Glutamatergic neuron (in vitro differentiated cells): ENCODE measurements at places on chromosomes 2 and 18. TPM values are rescaled to one million over a fixed set of nuclear protein-coding genes. Genes with fewer than 3 reads are reported as not detected.

Gene GPR45
- 0.44 TPM for total RNA-seq

Gene SSB
- total RNA-seq, result 79.0 TPM

DNA sequence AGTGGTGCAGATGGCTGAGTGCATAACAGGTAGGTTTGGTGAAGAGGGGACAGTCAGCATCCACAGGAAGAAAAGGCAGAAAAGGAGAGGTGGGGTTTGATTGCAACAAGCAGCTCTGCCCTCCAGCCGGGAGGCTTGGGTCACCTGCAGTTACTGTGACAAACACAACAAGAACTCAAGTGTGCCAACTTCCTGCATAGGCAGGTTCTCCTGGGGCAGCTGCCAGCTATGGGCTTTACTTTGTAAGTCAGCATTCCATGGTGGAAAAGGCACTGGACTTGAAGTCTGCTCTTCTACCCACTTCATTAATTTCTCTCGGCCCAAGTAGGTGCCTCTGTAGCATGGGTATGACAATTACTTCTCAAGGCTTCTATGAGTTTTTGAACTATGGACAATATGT lies 98.9 kb downstream of the MYT1L start:
- DNase-seq, result no peak

- no peak for DNase-seq
Observed at GRCh38 chr2:216865658-216866057, 5.8 kb upstream of the TNP1 start.

Gene BCS1L
- total RNA-seq, result 59.8 TPM

- no peak for DNase-seq
Observed at GRCh38 chr2:215290980-215291599, 20.8 kb upstream of the ATIC start.

DNA sequence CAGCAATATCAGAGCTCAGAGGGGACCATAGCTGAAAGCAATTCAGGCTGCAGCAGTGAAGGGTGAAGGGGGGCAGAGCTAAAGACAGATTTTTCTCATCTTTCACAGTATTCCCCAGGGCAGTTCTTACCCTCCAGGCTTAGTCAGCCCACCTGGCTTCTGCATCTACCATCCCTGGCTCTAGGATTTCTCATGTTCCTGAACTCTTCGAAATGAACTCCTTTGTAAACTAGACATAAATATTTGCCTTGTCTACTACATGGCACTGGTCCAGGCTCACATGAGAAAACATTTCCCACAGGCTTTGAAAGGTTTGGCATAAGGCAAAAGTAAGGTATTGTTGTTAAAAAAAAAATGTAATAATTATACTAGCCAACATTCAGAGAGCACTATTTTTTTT lies 23.6 kb upstream of the NEB start:
- no peak for DNase-seq

Gene SLC9A4
- total RNA-seq, result 0.12 TPM

DNA sequence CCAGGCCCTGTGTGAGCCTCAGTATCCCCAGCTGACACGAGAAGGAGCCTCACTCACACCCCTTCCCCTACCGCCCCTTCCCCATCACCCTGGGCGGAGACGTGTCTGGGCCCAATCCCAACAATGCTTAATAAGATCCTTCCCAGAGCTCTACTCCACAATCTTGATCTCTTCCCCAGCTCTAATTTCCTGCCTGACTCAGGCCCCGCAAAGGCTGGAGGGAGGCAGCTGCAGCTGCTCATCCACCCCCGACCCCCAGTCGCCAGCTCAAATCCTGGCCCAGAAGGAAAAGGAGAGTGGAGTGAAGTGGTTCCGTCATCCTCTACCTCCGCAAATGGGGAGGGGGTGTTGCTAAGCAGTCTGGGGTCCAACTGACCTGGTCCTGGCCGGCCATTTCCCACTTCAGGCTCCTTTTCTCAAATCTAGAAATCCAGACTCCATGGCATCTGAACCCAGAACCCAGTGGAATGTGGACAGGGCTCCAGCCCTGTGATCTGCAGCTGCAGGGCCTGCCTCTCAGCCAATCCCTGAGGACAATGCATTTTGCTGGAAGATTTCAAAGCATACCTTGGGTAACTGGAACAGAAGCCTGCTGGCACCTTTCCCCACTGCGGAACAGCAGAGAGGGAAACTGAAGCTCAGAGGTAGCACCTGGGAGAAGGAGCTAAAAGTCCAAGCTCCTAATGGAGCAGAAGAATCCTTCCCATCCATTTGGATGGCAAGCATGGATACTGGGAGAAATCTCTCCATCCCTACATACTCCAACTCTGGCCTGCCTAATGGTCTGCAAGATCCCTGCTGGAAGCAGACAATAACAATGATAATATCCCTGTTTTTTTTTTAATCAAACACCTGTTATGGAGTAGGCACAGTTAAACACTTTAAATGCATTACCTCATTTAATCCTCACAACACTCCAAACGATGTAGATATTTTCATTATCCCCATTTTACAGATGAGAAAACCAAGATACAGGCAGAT lies 5.6 kb upstream of the TNS1 start:
- no peak for DNase-seq

DNA sequence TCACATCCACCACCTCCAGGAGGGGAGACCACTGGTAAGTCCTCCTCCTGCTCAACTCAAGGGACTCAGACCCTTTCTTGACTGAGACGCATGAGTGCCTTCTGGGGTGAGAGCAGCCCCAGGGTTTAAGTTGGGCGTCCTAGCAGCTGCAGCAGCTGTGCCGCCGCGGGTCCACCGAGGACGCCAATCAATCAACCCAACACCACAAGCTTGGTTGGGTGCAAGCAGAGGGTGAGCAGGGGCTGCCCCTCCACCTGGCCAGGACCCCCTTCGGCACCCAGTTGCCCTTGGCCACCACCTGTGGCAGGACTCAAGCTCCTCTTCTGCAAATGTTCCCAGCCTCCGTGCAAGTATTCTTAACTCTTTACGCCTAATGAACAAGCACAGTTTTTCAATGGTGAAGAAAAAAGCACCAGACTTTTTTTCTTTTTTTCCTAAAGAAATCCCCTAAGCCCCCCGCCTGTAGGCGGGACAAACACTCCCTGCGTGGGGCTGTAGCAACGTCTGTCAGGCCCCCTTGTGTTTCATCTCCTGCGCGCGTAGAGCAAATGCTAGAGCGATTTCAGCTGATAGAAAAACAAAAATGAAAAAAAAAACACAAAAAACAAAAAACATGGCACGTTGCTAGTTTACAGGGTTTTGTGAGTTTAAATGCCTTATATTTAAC lies 197.1 kb downstream of the LOXHD1 start:
- DNase-seq, result no peak

- DNase-seq, result no peak
Observed at GRCh38 chr18:72940986-72941385, 73.2 kb upstream of the NETO1 start.

- DNase-seq, result no peak
Observed at GRCh38 chr2:192535956-192536921, 341.5 kb upstream of the TMEFF2 start.

Gene TTLL4
- 27.9 TPM for total RNA-seq

- peak; percentile 14 for DNase-seq
Observed at GRCh38 chr2:174901075-174901474, 104.1 kb downstream of the CHN1 start.

GRCh38 chr2:8534729-8535468 lies 147.0 kb upstream of the ID2 start:
- DNase-seq, result no peak

DNA sequence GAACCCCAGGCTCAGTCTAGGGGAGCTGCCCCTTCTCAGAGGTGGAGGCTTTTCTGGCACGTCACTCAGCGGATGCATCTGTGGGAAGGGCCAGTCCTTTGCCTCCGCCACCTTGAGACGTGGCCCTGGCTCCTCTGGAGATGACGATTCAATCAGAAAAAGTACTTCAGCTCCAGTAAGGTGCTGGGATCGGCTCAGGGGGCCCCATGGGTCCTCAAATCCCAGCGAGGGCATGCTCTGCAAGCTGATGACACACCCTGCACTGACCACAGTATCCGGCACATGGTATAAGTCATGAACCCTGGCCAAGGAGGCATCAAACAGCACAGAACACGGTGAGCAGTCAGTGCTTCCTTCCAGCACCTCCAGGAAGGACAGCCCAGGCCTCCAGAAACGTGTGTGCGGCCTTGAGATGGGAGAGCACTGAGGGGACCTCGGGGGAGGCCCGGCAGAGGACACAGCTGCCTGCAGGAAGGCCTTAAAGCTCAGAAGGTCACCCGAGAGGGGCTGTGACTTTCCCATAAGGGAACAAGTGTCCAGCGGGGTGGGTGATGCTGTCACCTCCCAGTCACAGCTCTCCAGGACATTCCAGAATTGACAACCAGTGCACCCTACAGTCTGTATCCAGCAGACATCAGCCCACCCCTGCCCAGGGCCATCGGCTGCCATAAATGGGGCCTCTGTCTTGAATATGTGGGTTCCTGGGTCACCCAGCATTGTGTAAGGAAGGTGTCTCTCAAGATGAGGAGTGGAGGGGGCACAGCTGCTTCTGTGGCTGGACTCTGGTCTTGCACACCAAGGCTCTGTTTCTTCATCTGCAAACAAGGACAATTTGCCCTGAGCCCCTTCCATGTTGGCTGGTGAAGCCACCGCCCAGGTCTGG lies 205.8 kb downstream of the NDUFA10 start:
- no peak for DNase-seq

GRCh38 chr2:127025359-127026166 lies 81.4 kb downstream of the BIN1 start:
- DNase-seq, result peak; percentile 94

Gene GALR1
- 0.49 TPM for total RNA-seq

DNA sequence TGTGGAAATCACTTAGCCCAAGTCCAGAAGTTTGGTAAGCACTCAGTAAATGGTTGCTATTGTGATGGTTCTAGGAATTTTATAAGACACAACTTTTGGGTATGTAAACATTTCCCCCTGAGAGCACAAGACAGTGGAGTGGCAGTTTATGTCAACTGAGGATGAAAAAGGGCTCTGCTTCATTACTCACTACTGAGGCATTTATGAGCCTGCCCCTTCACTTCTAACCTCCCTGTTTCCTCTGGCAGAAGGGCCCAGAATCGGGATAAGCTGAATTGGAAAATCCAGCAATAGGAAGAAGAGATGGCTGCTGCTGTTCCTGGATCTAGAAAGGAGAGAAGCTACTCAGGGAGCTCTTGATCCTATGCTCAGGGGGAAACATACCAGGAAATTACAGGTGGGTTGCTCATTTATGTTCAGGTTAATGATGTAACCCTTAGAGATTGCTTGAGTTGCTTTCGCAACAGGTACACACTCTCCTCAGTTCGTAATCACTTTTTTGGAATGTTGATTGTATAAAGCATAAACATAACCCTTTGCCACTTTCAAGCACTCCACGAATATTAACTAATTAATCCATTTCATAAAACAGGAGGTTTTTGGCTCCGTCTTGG lies 46.3 kb downstream of the ADCYAP1 start:
- no peak for DNase-seq

Gene CRYGD
- total RNA-seq, result 0.76 TPM
